Activated T-cell treated with anti-CD3 and anti-CD28 coated beads, Interleukin-2, amount 50 U/mL, for 24 hours (primary cell): ENCODE measurements at places on chromosomes 16 and 17.

- DNase-seq, result no peak
Measured at GRCh38 chr17:32960815-32961214, 30.8 kb upstream of the SPACA3 start.

GRCh38 chr16:56710181-56710737, 19.7 kb upstream of the NUP93 start:
- DNase-seq, result no peak

GRCh38 chr17:57605675-57606105, 139.4 kb downstream of the CCDC182 start:
- DNase-seq, result peak; percentile 46

DNA sequence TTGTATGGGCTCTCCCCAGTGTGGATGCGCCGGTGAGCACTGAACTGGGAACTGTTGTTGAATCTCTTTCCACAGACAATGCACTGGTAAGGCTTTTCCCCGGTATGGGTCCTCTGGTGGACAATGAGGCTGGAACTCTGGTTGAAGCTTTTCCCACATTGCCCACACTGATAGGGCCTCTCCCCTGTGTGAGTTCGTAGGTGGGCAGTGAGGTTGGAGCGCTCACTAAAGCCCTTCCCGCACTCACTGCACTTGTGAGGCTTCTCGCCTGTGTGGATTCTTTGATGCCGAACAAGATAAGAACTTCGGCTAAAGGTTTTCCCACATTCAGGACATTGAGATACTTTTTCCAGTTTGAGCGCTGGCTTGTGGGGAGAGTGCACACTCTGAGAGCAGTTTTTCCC, 17.8 kb downstream of the ZSCAN32 start:
- no peak for DNase-seq

- DNase-seq, result no peak
Measured at GRCh38 chr17:62405451-62405850, 18.2 kb upstream of the METTL2A start.

DNA sequence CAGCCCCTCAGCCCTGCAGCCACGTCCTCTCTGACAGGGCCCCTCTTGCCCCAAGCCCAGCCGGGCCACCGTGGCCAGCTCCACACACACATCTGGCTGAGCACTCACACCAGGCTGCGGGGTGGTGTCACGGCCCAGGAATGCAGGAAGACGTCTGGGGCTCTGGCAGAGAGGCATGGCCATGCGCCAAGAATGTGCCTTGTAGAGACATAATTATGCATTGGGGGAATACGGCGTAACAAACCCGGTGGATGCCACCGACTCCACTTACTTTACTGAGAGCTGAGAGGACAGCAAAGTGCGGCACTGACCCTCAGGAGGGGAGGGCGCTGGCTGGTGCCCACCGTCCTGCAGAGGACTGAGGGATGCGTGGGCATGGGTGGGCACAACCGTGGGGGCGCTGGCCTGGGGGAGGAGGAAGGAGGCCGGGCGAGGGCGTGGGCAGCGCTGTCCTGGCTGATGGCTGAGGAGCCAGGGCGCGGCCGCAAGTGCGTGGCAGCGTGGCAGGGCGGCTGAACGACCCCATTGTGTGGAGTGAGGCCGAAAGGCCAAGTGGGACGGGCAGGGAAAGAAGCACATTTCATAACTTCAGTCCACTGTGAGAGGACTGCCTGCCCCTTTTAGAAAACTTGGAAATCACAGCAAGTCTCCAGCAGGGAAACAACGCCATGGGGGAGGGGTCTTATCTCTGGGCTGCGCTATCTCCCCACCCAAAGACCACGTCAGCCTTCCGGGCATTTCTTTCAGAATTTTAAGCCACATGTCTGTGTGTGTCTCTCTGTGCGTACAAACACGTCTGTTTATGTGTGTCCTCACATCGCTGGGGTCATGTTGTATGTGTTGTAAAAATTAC, 30.6 kb downstream of the METRNL start:
- no peak for DNase-seq

- DNase-seq, result no peak
Measured at GRCh38 chr17:74198694-74199093, 4.8 kb upstream of the RPL38 start.
